ENCODE measurements at places on chromosomes 7 and 10. TPM values are rescaled to one million over a fixed set of nuclear protein-coding genes. Genes with fewer than 3 reads are reported as not detected.

DNA sequence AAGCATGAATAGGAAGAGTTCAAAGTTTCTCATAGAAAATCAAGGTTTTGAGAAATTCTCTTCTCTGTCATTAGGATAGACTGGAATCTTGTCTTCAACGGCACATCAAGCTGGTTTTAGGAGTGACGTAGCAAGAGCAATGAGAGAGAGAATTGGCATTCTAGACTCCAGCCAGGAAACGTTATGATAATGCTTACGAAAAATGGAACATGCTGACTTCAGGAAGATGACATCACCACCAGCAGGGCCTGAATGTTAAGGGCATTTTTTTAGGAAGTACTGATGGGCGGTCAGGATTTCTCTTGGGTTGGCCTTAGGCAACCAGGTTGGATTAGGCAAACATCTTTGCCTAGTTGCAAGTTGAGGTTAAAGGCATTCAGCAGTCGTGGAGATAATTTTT is 213.2 kb upstream of the CTBP2 start:
- DNase-seq: no peak

DNA sequence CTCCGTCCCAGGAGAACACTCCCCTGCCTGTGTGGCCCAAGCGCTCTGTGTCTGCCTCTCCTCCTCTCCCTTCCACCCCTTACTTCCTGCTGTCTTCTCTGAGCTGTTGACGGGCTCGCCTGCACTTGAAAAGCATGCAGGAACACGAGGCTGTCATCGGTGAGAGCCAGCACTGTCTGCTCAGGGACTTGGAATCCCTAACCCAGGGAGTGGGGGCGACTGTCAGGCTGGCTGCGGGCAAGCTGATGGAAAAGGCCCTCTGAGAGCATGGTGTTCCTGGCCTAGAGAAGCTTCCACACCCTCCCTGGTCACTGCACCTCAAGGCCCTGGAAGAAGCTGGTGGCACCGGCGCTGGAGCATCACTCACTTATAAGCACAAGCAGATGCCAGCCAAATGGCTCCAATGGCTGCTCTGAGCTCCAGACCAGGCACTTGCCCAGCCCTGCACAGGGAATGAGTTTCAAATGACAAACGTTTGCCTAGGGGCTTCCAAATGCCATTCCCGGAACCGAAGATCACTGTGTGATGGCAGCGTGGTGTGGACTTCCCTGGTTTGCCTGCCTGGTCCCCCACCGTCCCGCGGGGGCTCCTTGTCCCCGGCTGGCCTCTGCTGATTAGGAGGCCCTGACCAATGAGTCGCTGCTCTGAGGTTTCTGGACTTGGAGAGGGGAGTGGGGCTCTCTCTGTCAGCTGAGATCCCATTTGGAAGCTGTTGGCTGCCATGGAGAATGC is 56.7 kb upstream of the EBF3 start:
- no peak for DNase-seq

The ANKRD30A gene
- not detected for total RNA-seq

The IKZF1 gene
- total RNA-seq: not detected

DNA sequence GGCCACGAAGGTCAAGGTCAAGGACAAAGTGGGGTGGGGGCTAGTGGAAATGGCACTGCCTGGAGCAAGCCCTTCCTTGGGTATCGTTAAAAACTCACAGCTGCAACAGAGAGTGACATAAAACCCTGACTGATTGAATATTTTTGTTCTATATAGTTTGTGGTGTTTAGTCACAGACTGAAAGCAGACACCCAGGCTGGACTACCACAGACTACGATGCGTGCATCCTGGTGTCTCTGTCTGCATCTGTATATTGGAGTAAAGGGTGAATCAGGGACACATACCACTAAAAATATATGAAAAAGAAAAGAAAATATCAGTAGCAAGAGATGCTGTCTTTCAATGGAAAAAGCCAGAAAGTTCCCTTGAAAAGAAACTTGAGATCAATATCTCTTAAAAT is 101.4 kb downstream of the KLF6 start:
- no peak for DNase-seq

- DNase-seq: no peak
Measured at GRCh38 chr10:81866753-81867152, 8.2 kb upstream of the NRG3 start.

The NPFFR1 gene
- total RNA-seq: 0.14 TPM

The PDGFA gene
- 11.6 TPM for total RNA-seq

The ZNF316 gene
- 12.6 TPM for total RNA-seq

The SFXN4 gene
- 17.1 TPM for total RNA-seq

DNA sequence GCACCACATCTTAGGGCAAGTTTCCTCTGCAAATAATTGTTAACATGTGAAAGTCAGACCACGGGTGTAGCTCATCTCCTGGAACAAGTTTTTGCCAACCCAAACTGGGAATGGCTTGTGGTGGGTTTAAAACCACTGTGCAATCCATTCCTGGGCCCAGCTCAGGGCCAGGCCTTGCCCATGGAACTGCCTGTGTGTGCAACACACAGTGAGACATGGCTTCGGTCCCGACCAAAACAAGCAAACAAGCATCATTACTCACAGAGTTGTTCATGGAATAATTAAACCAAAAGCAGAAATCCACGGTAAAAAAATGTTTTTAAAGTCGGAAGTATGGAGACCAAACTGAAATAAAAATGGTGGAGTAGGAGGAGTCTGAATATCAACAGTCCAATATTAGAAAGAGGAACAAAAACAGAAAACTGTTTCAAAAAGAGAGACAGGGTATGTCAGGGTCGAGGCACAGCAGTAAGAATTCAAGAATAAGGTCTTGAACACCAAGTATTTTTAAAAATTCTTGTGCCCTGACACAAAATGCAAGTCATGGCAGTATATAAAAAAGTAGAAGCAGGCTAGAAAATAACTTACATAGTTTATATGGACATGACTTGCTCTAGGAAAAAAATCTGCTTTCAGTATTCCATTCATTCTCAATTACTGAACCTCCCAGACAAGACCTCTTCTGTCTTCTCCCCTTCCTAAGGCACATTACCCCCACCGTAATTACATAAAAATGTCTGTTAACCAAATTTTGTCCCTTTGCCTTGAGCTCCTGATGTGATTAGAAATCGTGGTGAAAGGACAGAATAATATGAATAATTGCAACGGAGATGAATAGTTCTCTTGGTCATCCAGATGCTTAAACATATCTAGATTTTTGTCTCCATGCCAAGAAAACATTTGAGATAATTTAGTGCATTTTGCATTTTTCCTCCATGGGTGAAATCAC is 88.4 kb downstream of the FAS start:
- no peak for DNase-seq

The MYOZ1 gene
- 1.1 TPM for total RNA-seq

- no peak for DNase-seq
Measured at GRCh38 chr10:17375936-17376584, 78.3 kb downstream of the ST8SIA6 start.

GRCh38 chr10:99761365-99761764 is 21.1 kb upstream of the ABCC2 start:
- DNase-seq: no peak

GRCh38 chr10:17028798-17029197 is 100.8 kb downstream of the CUBN start:
- no peak for DNase-seq

- DNase-seq: no peak
Measured at GRCh38 chr10:84517554-84517953, 189.2 kb downstream of the CCSER2 start.

GRCh38 chr7:25319707-25320106 is 91.4 kb upstream of the NPVF start:
- DNase-seq: no peak

DNA sequence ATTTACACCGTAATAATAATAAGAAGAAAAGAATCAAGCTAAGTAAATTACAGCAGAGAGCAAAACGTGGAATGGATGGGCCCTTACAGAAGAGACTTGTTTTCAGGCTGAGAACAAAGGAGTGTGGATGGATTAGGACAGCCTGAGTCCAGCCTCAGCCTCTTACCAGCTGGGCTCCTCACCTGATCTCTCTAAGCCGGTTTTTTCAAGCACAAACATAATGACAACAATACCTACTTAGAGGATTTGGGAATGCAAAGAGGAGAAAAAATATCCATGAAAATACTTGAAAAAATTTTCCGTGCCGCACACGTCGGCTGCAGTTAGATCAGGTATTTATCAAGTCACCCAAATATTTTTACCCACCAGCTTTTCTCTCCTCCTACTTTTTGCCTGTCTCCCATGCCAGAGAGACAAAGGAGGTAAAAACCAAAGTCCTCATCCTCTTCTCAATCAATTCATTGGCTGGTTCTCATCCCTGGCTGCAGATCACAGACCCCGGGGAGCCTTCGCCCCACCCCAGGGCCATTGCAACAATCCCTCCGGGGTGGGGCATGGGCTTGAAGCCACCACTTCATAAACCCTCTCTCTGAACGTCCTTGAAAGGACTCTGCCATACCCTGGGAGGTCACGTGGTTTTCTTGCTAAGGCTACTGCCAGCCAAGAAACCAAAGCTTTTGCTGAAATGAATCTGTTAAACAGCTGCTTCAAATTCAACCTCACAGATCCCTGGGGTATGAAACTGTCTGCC is 29.7 kb upstream of the GTF2I start:
- no peak for DNase-seq

DNA sequence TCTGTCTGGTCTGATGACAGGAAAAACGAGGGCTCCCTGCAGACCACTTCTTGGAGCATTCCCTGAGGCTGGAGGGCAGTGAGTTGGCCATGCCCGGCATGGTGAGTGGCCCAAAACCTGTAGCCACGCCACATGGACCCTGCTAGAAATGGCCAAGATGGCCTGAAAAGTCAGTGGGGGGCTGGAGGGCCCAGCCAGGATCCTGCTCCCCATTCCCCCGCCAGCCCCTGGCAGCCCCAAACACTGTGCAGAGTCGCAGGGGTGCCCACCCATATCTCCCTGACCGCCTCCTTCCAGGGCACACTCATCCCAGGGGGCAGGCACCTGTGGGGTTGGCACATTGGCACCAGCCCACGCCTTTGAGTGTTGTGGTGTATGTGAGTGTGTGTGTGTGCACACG is 18.7 kb upstream of the PPP2R2D start:
- no peak for DNase-seq

GRCh38 chr7:4689151-4689550 is 7.1 kb downstream of the FOXK1 start:
- DNase-seq: no peak

The OR2A1 gene
- total RNA-seq: not detected

The TAS2R4 gene
- total RNA-seq: 0.14 TPM

GRCh38 chr10:75126277-75126676 is 14.8 kb downstream of the SAMD8 start:
- no peak for DNase-seq

The OR13A1 gene
- not detected for total RNA-seq

- DNase-seq: no peak
Measured at GRCh38 chr10:19316204-19316870, 267.7 kb downstream of the MALRD1 start.

The TMEM196 gene
- not detected for total RNA-seq

DNA sequence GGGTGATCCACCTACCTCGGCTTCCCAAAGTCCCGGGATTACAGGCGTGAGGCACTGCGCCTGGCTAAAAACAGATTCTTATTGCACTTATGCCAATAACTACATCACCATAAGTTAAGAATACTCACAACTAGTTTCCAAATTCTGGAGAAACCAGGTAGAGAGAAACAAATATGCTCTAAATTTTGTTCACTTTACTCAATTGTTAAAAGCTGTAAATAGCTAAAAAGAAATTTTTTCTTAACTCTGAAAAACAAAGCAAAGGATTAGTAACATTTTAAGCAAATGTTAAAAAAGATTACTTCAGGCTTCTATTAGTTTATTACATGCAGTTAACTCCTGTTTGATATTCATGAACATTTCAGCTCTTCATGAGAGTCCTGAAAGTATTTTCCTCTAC is 28.3 kb upstream of the ZMIZ2 start:
- DNase-seq: no peak

DNA sequence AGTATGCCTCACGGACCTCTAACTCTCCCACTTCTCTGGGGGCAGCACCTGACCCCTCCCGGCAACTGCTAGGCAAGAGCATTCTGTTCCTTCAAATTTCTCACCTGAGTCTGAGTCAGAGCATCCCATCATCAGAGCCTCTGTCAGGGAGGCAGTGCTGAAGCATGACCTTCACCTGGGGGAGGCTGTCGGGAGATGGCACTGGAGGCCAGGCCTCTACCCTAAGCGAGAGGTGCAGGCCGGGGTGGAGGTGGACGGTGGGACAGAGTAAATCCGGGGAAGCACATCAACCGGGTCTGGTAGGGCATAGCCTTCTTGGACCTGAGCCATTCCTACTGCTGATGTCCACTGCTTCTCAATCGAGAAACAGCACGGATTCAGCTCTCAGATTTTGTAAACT is 90.4 kb downstream of the SPAG6 start:
- no peak for DNase-seq

- no peak for DNase-seq
Measured at GRCh38 chr7:128859232-128860157, 3.2 kb upstream of the ATP6V1F start.

DNA sequence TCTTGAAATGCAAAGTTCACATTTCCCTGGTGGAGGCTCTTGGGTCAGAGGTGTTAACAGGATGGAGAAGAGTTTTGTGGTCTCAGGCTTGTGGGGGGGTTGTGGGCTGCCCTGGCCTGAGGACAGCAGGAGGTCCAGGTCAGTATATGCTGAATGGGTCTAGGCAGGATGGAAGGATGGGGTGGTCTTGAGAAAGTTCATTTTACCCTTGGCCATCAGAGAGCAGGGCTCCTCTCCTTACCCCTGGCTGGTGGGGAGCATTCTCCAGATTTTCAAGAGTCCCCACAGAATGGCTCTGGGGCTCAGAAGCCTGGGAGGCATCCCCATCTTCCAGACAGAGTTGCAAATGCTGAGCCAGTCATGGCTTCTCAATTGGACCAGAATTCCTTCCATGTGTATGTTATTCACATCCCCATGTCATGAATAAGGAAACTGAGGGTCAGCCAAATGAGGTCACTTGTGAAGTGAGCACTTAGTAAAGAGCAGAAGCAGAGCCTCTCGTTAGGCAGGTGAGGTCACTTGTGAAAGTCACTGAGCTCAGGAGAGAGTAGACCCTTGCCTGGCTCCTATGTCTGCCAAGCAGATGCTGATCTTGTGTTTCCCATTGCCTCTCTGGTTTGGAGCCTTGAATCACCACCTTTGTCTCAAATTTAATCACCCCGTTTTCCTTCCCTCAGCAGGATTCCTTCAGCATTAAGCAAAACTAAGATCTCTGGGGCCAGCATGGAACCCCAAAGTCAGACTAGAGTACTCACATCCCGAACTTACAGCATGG is 33.0 kb downstream of the MBL2 start:
- no peak for DNase-seq

DNA sequence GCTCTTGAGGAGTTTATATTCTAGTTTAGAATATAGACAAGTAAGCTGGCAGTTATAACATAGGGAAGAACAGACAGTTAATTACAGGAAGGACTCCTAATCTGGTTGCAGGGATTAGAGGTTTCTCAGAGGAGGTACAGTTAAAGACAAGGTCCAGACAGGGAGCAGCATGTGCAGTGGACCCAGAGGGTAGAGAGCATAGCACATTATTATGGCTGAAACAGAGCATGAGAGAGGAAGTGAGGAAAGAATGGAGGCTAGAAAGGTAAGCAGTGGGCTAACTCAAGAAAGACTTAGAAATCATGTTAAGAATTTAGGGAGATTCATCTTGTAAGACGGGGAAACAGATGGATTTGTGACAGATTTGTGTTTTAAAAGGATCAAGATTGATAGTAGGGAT is 9.7 kb downstream of the MIOS start:
- DNase-seq: no peak

The PGAM2 gene
- not detected for total RNA-seq

GRCh38 chr7:71694665-71695064 is 562.7 kb downstream of the GALNT17 start:
- DNase-seq: no peak
